ENCODE measurements at places on chromosomes 7 and 10.

GRCh38 chr10:2791774-2792443 lies 275.4 kb upstream of the PFKP start:
- DNase-seq, result peak; percentile 8

DNA sequence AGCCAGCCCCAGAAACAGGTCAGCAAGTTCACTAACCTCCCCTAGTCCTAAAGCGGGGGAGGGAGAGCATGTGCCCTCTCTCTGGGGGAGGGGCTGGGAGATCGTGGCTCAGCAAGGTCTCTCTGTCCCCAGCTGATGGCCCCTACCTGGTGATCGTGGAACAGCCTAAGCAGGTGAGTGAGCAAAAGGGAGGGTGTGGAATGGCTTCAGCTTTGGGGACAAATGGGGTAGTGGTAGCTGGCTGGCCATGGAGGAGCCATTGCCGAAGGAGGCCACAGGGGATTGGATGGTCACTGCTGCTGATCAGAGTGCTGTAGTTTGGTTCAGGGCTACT lies 779 bp downstream of the NFKB2 start:
- no peak for DNase-seq

DNA sequence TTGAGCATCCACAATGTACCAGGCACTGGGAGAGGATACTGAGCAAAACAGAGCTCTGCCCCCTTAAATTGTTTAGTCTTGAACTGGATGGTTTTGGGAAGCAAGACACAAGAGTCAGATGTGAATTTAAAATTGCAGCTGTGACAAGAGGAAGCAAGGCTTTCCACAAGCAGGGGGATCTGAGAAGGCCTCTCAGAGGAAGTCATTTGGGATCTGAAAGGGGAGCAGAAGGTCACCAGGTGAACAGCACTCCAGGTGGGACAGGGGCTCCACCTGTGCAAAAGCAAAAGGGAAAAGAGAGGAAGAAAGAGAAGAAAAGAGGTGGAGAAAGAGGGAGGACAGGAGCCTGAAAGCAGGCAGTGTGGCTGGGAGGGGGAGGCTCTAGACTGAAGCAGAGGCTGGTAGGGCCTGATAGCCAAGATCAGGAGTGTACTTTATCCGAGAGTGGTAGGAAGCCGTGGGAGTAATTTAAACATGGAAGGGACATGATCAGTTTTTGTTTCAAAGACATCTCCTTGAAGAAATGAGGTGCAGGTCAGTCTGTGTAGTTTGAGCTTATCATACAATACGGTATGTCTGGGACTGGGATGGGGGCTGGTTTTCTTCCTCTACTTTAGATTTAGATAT lies 76.1 kb upstream of the DUSP5 start:
- DNase-seq, result no peak

- no peak for DNase-seq
Observed at GRCh38 chr10:99981581-99982199, 28.1 kb downstream of the DNMBP start.

DNA sequence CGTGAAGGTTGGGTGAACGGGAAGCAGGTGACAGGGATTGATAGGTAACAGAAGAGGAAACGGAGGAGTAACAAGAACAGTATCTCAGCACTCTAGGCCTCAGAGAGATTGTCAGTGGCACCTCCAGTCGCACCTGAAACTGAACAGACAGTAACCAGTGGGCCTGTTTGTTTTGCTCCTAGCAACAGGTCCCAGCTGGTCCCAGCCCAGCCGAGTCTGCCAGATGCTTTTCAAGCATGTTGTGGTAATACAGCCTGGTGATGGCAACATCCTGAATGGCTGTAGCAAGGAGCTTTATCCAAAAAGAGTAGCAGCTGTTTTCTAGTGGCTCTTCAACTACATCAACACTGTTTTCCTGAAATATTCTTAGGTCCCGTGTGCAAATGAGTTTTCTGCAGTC lies 4.7 kb downstream of the CACNB2 start:
- DNase-seq, result no peak

- no peak for DNase-seq
Observed at GRCh38 chr7:69564454-69565417, 33.5 kb upstream of the AUTS2 start.

GRCh38 chr10:85047170-85047834 lies 718.9 kb downstream of the CCSER2 start:
- no peak for DNase-seq

- no peak for DNase-seq
Observed at GRCh38 chr10:113958631-113959382, 84.9 kb upstream of the ADRB1 start.

DNA sequence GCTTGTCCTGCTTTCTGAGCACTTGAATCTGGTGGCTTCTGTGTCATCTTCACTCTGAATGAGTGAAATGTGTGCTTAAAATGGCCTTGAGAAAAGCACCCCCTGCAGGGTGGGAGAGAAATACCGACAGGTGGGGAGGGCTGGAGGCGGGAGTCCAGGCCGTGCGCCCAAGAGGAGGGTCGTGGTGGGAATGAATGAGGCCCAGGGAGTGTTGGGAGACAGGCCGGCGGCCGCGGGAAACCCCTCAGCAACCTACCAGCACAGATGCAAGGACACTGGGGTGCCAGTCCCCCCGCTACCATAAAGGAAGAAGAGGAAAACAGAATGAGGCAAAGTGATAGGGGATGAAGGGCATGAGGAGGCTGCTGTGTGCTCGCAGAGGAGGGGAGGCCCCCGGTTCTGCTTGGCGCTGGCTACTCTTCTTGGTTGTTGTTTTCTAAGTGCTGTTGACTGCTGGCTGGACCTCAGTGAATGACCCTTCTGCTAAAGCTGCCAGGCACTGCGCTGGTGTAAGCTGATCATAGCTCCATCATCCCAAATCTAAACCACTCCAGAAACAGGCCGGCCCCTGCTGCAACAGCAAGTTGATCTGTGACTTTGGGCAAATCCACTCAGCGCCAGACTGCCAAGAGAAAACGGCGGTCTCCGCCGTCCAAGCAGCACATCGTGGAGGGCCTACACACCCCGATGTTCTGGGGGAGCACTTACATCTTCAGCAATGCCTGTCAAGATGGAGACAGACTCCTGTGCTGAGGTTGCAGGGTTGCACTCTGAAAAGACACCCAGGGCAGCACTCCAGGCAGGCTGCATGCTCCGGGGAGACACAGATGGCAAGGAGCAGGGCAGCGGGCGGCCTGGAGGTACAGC lies 378.5 kb downstream of the DNAJB6 start:
- DNase-seq, result no peak

- peak; percentile 79 for DNase-seq
Observed at GRCh38 chr10:62811159-62811875, 4.8 kb downstream of the EGR2 start.

DNA sequence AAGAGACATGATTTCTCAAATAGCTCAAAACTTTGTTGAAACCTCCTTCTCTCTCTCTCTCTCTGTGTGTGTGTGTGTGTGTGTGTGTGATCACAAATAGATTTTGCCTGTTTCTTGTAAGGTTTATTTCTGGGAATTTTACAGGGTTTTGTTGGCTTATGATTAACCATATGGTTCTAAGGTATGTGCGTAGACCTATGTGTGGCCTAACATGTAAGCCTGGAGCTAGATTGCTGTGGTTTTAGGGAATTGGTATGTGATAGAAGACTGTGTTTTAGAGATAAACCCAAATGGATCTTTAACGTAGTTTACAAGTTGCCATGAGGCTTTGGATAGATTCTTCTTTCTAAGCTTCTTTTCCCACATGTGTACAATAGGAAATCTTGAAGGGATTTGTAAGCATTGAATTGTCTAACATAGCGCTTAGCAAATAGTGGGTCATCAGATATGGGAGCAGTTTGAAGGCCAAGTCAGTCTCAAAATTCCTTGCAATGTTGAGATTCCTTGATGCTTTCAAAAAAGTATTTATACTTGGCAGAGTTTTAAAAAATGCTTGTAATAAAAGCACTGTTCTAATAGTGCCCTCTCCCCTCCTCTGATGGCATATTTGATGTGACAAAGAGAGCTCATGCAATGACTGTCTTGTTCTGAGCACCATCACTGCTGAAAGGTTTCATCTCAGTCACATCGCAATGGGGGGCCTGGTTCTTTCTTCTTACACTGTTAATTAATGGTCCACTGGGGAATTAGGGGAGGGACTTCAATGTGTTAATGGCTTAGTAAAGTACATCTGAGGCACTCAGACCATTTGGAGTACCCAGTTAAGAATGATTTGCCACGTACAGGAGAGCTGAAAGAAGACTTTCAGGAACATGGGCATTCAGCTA lies 118.2 kb downstream of the SNX10 start:
- no peak for DNase-seq

- no peak for DNase-seq
Observed at GRCh38 chr7:132150711-132151110, 425.6 kb downstream of the PLXNA4 start.

- DNase-seq, result no peak
Observed at GRCh38 chr7:128322040-128322643, 21.6 kb downstream of the RBM28 start.

- DNase-seq, result no peak
Observed at GRCh38 chr7:8291397-8292141, 29.6 kb upstream of the ICA1 start.

DNA sequence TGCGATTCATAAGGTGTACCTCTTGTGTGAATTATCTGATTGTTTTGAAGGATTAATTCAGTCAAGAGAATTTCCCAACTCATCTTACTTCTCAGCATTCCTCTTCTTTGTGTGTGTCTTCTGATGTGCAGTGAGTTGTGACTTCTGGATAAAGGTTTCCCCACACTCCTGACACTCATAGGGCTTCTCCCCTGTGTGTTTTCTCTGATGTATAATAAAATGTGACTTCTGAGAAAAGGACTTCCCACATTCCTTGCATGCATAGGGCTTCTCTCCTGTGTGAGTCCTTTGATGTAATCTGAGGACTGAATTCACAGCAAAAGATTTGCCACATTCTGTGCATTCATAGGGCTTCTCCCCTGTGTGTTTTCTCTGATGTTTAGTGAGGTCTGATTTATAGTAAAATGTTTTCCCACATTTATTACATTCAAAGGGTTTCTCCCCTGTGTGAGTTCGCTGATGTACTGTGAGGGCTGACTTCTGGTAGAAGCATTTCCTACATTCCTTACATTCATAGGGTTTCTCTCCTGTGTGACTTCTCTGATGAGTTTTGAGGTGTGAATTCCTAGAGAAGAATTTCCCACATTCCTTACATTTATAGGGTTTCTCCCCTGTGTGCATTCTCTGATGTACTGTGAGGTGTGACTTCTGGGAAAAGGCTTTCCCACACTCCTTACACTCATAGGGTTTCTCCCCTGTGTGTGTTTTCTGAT lies 24.2 kb downstream of the ZNF25 start:
- DNase-seq, result no peak

DNA sequence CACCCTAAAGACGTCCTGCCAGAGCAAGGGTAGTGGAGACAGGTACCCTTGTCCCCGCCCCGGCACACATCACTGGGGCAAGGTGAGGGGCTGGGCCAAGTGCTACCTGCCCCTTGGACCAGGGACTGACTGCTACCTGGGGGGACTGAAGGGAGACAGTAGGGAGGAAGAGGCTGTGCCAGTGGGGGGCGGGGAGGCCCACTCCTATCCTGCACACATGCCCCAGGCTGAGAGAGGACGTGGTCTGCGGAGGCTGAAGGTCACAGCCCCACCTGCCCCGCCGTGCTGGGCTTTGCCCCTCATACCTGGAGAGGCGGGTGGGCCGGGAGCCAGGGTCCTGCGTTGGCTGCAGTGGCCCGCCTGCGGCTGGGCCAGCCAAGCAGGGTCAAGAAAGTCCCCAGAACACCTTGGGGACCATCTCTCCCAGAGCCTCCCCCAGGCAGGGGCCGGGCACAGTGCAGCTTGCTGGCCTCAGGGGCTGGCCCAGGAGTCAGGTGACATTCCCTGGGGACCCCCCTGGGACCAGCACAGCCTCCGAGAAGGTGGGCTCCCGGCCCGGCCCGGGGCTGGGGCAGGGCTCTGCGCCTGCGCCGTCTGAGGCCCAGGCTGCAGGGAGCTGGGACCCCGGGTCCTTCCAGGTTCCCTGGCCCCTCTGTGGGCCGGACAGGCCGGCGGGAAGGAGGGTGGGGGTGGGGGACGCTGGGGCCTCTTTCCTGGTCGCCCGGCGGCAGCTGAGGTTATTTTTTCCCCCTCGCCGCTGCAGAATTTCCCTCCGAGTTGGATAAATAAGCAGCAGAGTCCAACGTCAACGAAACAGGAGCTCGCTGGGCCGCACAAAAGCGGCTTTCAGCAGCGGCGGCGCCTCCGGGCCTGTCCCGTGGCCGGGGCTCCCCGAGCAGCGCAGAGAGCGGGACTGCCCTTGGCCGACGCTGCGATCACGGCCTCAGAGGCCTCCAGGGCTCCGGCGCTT lies 9.8 kb upstream of the FZD9 start:
- DNase-seq, result no peak

DNA sequence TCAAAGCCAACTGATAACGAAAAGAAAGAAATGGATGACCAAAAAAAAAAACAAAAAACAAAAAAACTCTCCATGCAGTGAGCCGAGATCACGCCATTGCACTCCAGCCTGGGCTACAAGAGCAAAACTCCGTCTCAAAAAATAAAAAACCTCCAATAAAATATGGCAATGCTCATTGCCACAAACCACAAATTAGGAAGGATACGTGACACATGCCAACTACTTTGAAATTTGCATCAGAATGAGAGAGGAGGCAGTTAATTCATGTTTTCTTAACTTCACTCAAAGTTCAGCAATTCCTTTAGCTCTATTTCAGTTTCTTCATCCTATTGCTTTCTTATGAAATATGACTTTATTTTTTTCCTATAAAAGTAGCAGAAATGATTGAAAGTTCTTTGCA lies 398.1 kb upstream of the C7orf33 start:
- no peak for DNase-seq

DNA sequence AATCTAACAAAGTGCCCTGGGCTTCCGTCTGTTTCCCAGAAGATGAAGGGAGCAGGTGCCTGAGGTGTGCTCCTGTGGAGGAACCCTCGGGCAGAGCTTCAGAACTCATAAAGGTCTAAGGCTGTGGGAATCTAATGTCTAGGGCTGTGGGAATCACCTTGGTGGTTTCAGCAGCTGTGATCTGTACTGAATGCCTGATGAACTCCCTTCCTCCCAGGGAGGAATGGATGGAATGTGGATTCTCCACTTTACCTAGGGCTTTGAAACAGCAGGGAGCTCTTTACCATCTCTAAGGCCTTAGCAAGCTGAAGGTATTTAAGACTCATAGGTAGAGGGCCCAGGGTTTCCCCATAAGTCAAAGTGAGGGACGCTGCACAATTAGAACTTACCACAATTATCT lies 36.0 kb upstream of the SEMA3E start:
- no peak for DNase-seq

DNA sequence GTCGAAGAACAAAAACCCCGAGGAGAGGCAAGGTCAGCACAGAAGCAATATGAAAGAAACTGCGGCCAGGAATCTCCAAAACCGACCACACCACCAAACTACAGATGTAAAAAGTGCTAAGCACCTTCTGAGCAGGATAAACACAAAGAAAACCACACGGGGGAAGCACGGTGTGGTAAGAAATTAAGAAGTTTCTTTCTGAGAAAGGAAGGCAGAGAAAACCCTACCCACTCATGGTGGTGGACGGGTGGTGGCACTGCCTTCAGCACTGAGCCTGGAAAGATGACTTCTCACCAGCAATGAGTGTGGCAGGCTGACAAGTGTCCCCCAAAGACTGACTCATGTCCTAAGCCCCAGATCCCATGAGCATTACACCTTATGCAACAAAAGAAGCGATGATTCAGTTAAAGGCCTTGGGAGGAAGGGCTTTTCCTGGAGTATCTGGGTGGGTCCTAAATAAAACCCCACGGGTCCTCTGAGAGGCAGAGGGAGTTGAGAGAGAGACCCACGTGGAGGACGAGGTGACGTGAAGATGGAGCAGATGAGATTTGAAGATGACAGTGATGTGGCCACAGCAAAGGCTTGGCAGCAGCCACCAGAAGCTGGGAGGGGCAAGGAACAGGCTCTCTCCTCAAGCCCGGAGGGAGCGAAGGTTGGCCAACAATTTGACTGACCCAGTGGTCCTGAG lies 124.9 kb downstream of the DLG5 start:
- peak; percentile 33 for DNase-seq

- DNase-seq, result no peak
Observed at GRCh38 chr7:121017586-121017985, 29.1 kb downstream of the CPED1 start.
